Stimulated activated CD4-positive, alpha-beta T cell treated with anti-CD3 and anti-CD28 coated beads, Interleukin-1b, Interleukin-23, amount 100 ng/mL, for 1 hour (primary cell): ENCODE measurements at places on chromosomes 1 and 21.

- DNase-seq, result no peak
Measured at GRCh38 chr1:183070923-183071618, 47.9 kb downstream of the LAMC1 start.

DNA sequence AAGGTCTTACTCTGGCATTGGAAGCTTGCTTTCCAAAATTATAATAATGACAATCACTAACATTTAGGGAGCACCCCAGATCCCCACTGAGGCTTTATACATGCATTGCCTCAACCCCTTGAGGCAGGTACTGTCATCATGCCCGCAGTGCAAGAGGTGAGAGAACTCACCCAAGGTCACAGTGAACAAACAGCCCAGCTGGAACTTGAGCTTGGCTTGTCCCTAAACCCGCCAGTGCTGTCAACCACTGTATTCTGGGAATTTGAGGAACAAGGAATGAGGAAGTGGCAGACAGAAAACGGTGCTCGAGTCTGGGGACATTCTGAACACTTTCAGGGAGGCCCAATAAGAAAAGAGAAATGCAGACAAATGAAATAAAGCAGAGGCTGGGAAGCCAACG lies 34.6 kb upstream of the TLR5 start:
- no peak for DNase-seq

DNA sequence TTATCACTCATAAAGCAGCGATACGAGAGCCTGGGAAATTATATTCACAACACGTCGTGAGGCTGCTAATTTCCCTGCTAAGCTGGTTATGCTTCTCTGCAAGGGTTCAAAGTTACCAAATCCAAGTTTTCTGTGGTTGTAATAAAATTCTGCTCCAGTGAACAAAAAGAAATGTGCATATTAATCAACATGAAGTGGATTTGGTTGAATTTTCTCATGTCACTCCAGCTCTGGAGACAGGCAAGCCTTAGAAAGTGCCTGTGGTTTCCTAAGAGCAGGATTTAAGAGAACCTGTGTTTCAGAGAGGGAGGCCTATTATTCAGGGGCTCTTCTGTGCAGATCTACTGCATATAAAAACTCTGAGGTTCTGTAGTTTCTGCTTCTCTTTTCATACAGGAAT lies 87.5 kb downstream of the WLS start:
- no peak for DNase-seq

- DNase-seq, result no peak
Measured at GRCh38 chr1:17861685-17862084, 106.6 kb downstream of the ACTL8 start.

DNA sequence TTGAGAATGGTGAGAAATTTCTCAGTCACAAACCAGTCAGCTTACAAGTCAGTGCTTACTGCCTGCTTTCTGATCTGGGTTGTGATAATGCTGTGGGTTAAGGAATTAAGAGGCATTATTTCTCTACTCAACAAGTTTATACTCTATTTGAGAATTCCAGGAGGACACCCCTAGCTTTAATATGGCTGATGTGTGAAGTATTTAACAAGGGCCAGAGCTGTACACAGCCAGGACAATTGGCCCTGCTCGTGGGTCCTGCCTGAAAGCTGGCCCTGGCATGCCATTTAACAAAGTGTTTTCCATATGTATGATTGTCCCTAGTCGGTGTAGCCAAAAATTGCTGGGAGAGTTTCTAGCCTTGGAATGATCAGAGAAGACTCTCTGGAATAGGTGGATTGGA lies 43.2 kb downstream of the HHAT start:
- no peak for DNase-seq

DNA sequence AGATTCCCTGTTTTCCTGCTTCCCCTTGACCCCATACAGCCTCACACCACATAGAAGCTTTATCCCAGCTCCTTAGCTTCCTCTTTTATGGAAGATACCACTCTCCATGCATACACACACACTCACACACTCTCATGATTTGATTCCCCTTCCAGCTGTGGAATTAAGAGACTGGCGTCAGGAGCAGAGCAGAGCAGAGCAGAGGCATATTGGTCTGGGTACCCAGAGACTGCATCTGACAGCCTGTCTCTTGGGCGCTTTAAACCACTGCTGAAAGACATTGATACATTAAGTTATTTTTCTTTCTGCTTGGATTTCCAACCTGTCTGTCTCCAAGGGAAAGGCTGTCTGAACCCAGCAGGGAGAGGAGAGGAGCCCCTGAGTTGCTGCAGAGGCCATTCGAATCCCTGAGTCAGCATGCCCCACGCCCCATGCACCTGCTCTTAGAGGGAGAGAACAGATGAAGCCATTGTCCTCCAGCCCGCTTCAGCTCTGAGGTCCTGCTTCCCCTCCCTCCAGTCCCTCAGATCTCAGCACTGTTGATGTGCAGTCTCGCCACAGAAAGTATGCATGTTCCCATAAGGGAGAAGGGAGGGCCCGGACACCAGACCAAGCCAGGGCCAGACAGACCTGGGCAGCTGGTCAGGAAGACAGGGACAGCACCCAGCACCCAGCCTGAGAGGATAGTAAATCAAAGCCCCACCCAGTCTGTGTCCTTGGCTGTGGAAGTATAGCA lies 66.7 kb upstream of the GJB5 start:
- DNase-seq, result no peak

DNA sequence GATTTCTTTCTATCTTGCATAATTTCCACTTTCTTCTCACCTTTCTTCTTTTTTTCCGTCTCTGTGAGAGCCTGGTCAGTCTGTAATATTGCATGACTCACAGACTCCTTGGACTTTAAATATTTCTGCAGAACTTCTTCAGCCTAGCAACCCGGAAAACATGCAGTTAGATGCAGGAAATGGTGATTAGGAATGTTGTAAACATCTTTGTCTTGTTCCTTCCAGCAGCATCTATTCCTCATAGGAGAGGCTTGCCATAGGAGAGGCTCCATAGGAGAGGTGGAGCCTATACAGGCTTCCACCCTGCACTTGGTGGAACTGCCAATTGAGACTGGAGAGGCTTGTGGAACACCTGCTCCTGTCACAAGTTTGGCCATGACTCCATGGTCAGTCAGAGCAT lies 10.0 kb downstream of the GBP5 start:
- no peak for DNase-seq

GRCh38 chr21:42983103-42983502 lies 8.7 kb downstream of the PKNOX1 start:
- DNase-seq, result no peak

- no peak for DNase-seq
Measured at GRCh38 chr1:51627672-51628071, 10.8 kb downstream of the OSBPL9 start.
